ENCODE measurements at places on chromosomes 16 and 17.
A peak's percentile ranks its signal among the peaks of the same experiment; 100 is the strongest.

- no peak for DNase-seq
Measured at GRCh38 chr16:53849994-53850393, 146.0 kb downstream of the FTO start.

DNA sequence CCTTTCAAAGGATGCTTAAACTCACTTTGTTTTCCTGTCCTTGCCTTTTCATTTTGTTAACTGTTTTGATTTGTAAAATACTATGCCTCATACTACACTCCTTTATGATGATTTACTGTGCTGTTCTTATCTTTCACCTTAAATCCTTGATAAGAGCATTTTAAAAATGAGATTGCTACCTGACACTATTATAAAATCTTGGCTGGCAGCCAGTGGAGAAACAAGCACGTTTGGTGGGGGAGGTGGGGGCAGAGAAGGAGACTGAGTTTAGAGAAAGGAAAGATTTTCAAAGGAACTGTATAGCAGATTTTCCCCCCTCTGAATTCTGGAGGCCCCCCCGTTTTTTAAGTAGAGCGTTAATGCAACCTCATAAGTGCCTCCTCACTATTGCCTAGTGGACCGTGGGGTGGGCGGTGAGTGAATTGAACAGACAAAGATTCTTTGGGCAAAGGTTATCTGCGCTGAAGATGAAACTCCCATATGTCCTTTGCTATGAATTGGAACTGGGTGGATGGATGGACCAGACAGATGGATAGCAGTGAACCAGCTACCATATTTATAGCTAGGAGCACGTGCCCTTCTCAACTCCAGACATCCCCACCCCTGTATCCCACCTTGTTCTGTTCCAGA, 200.2 kb downstream of the CCDC182 start:
- no peak for DNase-seq

- no peak for DNase-seq
Measured at GRCh38 chr17:34562387-34562786, 17.0 kb upstream of the TMEM132E start.

GRCh38 chr16:48622456-48623303, 12.7 kb upstream of the N4BP1 start:
- no peak for DNase-seq

DNA sequence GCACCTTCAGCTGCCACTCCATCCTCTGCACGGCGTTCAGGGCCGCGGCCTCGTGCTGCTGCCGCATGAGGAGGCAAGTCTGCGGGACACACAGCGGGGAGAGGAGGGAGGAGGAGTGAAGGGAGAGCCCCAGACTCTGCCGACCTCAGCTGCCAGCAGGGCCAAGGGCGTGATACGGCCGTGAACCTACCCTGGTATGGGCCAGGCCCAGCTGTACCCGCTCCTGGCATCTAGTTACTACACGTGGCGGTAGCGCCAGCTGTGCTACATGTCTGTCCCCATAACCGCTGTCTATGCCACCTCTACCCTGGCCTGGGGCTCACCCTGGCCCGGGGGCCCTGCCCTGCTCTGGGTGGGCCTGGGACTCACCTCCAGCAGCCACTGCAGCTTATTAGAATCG, 51.1 kb downstream of the ZNF778 start:
- DNase-seq: no peak

DNA sequence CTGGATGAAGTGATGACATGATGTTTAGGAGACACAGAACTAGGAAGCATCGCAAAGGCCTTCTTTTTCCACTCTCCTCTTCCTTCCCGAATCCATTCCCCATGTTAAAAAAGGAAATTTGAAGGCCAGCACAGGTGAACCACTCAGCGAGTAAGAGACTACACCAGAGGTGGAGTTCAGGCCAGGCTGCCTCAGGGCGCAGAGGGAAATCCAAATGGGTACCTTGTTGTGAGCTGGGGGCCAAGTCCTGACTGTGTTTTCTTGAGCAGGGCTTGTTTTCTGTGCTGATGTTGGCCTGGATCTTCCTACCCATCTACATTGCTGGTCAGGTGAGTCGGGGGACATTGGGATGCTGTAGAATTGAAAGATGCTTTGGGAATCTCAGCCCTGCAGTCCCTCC, 26.1 kb downstream of the SLC5A11 start:
- DNase-seq: no peak

GRCh38 chr16:21283521-21284289, 5.6 kb upstream of the CRYM start:
- peak; percentile 25 for DNase-seq

- DNase-seq: no peak
Measured at GRCh38 chr17:962670-963069, 16.9 kb downstream of the NXN start.

DNA sequence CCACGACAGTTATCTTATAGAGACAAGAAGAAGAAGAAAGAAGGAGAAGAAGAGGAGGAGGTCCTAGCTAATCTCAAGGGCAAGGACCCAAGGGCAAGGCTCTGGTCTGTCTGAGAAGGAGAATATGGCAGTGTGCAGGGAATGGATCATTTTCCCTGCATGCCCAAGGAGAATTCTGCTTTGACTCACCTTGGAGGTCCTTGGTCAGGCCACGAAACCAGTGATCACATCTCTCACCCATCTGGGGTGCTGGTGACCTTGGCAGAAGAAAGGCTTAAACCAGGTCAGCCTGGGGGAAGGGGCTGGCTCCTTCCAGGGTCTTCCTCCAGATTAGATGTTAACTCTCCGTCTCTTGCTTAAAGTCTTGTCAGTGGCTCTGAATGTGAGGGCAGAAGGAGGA, 1.6 kb upstream of the FMNL1 start:
- DNase-seq: no peak

DNA sequence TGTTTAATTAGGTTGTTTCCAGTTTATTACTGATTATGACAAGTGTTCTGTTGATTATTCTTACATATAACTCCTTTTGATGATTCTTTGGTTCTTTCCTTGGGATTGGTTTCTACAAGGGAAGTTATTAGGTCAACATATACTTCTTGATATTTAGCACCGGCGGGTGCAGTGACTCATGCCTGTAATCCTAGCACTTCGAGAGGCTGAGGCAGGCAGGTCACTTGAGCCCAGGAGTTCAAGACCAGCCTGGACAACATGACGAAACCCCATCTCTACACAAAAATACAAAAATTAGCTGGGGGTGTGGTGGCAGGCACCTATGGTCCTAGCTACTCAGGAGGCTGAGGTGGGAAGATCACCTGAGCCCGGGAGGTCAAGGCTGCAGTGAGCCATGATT, 120.2 kb upstream of the HAS3 start:
- DNase-seq: peak; percentile 46

DNA sequence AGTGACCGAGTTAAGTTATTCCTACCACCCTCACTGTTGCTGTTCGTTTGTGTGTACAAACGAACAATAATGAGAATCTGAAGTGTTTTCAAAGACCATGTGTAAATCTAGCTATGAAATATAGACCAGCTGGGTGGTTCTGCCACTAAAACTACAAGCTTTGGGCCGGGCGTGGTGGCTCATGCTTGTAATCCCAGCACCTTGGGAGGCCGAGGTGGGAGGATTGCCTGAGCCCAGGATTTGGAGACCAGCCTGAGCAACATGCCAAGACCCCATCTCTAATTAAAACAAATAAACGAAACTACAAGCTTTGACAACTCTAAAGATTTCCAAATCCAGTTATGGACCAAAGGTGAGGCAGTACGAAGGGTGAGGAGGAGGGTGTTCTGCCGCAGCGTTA, 973 bp downstream of the RECQL5 start:
- DNase-seq: no peak
